CD4-positive, alpha-beta T cell treated with Interleukin-10 for 1 hour (primary cell): ENCODE measurements at places on chromosomes 2 and 18.

DNA sequence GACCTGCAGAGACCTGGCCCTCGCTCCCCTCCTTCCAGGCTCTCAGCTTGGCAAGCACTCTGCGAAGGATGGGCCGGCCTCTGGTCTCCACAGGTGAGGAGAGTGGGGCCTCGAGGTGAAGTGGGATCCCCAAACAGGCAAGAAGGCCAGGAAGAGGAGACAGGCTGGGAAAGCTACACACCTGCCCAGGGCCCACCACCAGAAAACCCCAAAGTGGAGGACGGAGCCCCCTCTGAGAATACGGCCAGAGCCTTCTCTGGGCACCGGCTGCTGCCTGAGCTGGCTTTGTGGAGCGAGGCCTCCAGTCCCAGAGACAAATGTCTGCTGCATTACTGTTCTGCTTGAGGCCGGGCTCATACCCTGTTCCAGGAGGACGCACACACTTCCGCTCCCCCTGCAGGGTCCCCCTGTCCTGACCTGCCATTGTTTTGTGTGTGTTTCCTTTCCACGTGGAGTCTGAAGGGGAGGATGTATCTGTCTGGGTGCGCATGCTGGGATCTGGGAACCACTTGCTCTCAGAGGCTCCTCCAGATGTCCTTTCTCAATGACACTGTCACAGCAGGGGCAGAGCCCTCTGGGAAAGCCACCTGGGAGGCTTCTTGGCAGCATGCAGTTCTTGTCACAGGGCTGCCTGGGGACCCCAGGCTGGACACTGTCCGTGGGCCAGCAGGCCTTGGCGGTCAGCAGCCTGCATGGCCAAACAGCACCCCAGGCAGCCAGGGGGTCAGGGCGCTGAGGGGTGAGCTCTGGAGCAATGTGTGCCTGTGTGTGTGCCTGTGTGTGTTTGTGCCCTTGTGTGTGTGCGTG, 20.8 kb downstream of the KCNF1 start:
- DNase-seq = no peak

DNA sequence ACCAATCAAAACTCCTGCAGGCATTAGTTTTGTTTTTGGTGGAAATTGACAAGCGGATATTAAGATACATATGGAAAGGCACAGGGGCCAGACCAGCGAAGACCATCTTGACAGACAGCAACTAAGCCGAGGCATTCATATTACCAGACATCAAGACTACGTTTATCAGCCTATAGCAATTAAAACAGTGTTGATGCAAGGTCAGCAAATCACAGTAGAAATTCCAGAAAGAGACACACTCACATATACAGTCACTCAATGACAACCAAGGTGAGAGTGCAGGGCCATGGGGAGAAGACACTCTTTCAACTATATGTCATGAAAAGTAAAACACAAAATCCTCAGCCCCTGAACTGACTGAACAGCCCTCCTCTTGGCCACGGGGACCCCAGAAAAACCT, 164.6 kb downstream of the TPO start:
- DNase-seq = no peak

DNA sequence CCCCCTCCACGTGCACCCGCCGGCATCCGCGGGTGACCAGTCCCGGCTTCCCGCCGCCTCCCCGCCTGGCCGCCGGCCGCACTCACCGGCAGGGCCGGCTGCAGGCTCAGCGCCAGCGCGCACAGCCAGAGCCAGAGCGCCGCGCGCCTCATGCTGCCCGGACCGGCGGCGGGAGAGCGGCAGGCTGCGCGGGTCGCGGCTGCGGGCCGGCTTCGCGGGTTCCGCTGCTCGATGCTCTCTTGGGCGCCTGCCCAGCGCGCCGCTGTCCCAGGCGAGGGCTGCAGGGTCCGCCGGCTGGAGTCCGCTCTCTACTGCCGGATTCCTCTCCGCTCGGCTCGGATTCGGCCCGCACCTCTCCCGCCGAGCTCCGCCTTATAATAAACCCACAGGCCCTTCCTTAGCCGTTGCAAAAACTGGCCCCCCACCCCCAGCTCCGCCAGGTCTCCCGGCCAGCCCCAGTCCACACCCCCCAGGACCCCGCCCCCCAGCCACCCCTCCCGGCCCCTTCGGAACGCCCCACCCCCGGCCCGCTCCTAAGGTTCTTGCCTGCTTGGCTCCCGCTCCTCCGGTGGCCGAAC, at the start of gene SDC1:
TSS of gene SDC1 (minus strand) at position 415 of the 578 bp plus-strand sequence. CDS start at position 152, 263 bp downstream.
- no peak for DNase-seq

GRCh38 chr2:168184681-168185513, 62.5 kb downstream of the STK39 start:
- no peak for DNase-seq

DNA sequence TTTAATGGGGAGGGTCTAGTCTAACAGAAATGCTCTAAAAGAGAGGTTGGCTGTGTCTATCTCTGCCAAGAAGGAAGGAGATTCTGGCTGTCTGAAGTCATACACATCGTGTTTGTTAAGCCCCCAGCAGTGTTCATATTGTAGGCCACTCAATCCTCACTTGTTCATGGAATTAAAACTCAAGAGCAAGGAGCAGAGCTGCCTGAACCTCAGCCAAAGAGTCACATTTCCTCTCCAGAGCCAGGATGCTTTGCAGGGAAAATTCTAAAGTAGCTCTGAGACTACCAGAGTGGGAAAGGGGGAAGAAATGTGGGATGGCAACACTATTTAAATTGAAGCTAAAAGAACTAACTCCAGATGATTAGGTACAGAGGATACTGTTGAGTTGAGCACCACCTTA, 190.7 kb upstream of the CXCR4 start:
- DNase-seq = no peak

DNA sequence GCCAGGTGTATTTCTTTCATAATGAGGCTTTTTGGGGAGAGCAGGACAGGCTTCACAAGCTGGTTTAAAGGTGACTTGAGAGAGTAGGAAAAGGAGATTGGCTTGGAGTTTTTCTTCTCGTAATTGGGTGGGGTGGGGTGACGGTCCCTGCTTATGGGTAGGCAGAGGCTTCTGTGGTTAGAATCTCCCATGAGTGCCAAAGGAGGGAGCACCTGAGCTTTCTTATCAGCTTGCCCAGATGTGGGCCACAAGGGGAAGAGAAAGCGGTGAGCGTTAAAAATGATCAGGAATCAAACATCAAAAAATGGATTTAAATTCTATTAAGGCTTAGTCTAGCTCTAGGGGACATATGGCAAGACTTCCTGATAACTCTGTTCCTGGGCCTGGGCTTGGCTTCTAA, 9.7 kb upstream of the PNPT1 start:
- DNase-seq = no peak

- DNase-seq = no peak
Observed at GRCh38 chr18:54263904-54264336, 5.4 kb upstream of the POLI start.

GRCh38 chr2:195330513-195330956, 326.5 kb upstream of the SLC39A10 start:
- no peak for DNase-seq

DNA sequence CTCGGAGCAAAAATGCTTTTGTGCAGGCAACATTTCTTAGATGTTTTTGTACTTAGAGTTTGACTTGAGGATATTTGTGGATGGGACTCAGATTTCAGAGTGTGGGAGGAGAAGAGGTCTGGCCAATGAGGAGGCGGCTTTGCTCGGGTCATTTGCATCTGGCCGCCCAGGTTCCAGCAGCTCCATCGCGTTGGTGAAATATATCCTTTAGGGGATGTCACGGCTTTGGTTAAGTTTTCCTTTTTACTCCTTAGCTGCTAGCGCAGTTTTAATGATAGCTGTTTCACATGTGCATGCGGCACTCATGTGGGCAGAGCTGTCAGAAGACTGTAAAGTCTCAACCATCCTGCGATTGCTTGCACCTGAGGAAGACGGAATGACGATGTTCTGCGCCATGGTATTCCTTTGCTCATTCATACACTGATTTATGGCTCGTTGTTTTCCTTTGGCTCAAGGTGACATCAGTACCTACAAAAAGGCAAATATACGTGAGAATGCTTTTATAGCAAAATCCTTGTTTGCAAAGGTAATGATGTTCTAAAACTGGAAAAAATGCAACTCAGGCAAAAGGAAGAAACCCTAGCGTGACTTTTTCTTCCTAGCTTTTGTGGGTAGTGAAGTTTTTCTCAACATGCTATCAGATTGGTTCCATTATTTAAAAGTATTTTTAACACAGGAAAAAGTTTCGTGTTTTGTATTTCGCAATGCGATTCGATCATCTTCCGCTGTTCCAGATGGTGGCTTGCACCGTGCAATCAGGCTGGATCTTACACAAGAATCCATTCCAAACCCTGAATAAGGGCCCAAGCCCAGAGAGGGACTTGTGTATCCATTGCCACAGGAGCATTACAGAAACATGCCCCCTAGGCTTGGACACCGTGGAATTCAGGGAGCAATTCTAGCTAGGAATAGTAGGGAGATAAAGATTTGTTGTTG, 70.5 kb upstream of the ZNF516 start:
- DNase-seq = no peak

DNA sequence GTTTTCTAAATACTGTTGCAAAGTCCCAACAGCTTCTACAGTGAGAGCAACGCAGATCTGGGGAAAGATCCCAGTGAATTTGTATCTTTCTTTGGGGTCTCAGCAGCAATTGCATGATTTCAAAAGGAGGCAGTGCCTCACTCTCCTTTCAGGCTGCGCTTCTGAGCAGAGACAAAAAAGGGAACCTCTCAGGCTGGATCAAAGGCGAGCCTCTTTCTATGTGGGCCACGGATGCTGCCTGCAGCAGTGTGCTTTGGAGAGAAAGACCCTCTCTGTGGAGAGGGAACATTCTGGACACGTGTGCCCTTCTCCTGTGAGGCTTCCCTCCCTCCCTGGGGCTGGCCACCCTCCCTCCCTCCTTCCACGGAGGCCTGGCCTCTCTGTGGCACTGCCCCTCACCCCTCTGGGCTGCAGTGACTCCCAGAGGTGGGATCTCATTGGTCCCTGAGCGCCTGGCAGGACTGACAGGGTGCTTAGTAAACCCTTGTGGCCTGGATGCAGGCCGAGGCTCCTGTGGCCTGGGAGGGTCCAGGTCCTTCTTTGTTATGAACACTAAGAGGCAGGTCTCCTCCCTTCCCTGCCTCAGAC, 21.6 kb upstream of the PDIA6 start:
- no peak for DNase-seq

DNA sequence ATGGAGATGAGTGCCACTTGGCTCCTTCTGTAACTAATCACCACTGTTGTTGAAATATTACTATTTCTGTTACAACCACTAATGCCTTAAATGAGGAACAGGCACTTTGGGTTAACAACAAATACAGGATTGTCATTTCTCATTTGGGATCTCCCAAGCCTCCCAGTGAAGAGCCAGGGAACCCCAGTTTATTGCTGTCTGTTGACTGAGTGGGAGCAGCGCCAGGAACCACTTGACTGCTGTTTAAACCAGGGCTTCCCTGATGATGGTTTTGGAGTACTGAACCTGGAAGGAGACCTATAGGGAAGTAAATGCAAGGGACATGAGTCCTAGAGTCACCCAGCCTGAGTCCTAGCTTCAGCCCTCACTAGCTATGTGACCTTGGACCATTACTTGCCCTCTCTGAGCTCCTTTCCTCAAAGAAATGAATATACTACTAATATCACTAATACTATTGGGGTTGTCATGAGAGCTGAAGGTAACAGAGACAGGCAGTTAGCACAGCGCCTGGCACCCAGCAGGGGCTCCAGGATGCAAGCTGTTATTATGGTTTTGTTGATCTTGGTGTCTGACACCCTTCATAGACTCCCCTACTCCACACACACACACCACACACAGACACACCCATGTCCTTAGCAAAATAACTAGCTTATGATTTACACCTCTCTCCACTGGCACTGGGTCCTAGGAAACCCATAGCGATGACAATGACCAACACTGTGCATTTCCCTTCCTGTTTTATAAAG, 104.2 kb upstream of the FZD7 start:
- no peak for DNase-seq

DNA sequence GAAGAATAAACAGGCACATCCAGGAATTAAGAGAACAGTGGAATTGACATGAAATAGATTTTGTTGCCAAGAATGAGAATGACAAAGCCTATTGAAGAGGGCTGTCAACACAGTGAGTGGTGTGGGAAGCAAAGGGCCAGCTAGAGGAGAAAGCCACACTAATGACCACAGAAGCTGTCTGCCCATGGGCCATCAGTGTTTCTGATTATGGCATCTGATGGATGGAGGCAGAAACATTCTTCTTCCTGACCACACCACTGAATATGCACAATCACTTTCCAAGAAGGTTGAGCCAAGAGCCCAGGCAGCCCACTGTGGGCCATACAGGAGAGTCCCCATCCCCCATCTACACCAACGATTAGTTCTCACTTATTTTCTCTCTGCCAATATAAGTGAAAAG, 146.0 kb upstream of the SH3BP4 start:
- no peak for DNase-seq

DNA sequence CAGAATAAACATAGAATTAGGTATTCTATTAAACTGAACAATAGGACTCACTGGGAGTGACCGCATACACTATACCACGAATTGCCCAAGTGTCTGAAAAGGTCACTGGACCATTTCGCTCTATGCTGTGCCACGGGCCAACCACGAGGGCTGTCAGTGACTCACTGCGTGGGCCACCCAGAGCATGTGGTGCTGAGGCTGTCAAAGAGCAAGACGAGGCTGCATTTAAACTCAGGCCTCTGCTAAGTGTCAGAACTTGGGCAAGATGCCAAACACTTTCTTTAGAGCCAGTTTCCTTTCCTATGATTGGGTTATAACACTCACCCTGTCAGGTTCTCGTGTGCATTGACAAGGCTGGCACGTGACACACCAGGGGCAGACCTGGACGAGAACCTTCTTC, 97.5 kb downstream of the SH3YL1 start:
- DNase-seq = peak; percentile 19

GRCh38 chr18:3323900-3324299, 62.0 kb downstream of the MYL12B start:
- DNase-seq = no peak

GRCh38 chr18:62741118-62741566, 25.8 kb downstream of the PHLPP1 start:
- DNase-seq = no peak

DNA sequence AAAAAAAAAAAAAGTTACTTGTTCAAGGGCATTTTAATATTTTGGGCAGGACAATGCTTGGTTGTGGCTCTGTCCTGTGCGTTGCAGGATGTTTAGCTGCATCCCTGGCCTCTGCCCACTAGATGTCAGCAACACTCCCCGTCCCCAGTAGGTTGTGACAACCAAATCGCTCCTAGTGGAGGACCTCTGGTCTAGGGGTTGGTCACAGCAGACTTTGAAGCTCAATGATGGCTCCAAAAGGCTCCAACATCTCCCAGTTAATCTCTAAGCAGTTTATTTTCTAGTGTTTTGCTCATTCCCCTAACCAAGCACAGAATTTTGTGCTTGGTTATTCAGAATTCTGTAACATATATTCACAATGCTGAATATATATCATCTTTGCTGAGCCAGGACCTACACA, 67.0 kb downstream of the CHRNA1 start:
- DNase-seq = peak; percentile 72

GRCh38 chr2:207812058-207812725, 42.5 kb upstream of the FZD5 start:
- no peak for DNase-seq

GRCh38 chr2:25672494-25673299, 680 bp downstream of the DTNB start:
- DNase-seq = peak; percentile 74

DNA sequence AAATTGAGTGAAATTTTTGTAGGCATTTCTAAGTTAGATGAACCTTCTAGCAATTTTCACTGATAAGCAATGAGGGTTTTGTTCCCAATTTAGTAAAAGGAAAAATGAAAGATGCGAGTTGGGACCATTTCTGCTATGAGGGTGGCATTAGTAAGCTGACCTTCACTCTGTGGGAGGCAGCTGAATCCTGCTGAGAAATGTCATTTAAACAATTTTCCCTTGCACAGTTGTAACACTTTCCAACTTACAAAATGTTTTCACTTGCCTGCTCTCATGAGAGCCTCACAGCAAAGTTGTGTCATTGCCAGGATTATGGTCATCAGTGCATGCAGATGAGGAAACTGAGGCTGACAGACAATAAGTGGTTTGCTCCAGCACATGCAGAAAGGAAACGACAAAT, 527.7 kb downstream of the TNS1 start:
- DNase-seq = no peak
